ENCODE measurements at places on chromosomes 7 and 10.

DNA sequence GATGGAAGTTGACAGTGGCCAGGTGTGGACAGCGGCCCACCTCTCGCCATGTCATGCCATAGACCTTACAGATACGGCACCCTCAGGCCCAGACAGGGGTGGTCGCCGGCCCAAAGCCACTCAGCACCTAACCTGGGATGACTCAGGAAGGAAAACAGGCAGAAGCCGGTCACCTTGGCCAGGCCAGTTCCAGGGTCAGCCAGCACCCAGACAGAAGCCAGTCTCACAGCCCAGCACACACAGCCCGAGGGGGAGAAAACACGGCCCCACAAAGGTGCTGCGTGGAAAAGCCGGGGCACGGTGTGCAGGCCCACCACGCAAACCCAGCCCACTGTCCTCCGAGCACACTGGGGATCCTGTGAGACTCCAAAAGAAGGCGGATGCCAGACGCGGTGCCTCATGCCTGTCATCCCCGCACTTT, 95.2 kb upstream of the DNAAF5 start:
- DNase-seq = no peak

DNA sequence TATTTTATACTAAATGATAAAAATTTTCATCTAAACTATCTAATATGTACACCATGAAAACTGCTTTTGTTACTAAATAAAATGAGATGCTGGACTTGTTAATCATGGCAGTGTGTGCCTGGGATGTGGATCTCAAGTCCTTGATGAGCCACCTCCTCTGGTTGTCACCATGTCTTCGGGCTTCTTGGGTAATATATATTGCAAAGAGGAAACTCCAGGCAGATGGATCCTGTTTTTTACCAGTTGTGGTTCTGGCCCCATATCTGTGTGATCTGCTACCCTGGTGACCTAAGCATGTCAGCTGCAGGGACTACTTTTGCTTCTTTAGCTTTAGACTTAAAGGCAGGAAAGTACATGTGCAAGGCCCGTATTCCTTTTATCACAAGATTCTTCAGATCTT, 46.2 kb downstream of the TMEM60 start:
- DNase-seq = no peak

GRCh38 chr7:91660734-91661356, 219.7 kb downstream of the MTERF1 start:
- DNase-seq = no peak

GRCh38 chr10:68406815-68407548, at the start of gene RUFY2:
RUFY2 (minus strand) TSS chr10:68407277; CDS start chr10:68407189, 88 bp downstream.
- DNase-seq = no peak

GRCh38 chr10:12847361-12847975, 154.0 kb downstream of the CCDC3 start:
- DNase-seq = no peak

GRCh38 chr10:16117305-16117695, 257.0 kb upstream of the MINDY3 start:
- no peak for DNase-seq

- DNase-seq = no peak
Observed at GRCh38 chr7:90025771-90026170, 128.5 kb upstream of the STEAP1 start.

DNA sequence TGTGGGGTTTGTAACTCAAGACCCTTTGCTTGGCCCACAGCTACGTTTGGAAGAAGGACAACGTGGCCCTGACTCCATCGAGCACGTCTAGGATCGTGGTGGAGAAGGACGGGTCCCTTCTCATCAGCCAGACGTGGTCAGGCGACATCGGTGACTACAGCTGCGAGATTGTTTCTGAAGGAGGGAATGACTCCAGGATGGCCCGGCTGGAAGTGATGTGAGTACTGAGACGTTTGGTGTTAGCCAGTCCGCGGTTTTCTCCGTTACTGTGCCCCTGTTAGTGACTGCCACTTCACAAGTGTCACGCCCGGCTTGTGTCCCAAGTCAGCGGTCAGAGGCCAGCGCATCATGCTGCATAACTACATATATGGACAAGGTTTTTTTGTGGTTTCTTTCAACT, 673.3 kb downstream of the SDK1 start:
- DNase-seq = no peak

DNA sequence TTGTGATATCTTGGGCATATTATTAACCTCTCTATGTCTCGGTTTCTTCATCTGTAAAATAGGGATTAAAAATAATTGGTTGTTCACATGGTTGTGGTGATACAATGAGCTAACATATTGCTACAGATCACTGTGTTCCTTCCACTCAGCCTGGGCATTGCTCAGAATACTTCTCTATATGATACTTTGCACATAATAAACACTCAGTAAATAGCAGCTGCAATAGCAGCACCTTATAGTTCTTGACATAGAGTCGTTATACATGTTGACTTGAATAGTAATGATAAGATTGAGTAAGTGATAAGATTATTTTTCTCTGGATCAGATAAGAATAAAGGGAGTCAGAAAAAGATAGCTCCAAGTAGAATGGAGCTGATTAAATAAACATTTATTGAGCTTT, 42.3 kb downstream of the PTTG1IP2 start:
- DNase-seq = no peak

- DNase-seq = no peak
Observed at GRCh38 chr10:74058071-74058470, 60.2 kb downstream of the VCL start.

GRCh38 chr10:62817121-62817765, 1.1 kb upstream of the EGR2 start:
- no peak for DNase-seq

DNA sequence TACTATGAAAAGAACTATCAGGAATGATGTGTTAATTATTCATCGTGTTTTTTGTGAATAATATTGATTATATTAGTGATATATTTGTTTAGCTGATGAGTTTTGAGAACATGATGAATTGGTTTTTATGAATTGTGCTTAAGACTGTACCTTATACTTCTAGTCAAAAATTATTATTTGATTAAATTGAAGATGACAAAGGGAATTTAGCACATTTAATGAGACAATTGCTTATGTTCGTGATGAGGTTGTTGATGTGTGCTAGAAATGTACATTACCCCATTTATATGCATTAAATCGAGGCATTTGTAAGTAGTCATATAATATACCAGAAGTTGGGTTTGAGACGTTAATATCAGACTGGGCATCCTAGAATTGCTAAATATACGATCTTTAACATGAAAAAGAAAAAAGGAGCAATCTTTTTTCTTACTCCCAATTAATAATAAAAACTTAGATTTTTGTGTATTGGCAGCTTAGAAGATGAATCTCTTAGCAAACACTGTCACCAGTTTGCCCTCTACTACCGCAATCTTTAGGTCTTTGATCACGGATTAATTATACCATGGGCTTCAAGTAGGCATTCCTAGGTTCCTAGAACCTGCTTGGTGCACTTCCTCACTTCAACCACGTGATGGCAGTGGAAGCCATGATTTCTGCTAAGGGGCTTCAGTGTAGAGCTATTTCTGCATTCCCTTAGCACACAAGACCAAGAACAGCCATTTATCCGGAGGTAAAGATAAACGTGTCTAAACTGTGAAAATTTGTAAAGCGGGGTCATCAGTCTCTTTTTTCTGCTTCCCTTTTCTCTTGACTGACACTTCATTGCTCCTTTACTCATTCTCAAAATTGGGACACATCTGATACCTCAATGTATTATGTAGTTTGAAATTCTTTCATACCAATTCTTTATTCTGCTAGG, 1.6 kb downstream of the KLHDC10 start:
- peak; percentile 50 for DNase-seq

DNA sequence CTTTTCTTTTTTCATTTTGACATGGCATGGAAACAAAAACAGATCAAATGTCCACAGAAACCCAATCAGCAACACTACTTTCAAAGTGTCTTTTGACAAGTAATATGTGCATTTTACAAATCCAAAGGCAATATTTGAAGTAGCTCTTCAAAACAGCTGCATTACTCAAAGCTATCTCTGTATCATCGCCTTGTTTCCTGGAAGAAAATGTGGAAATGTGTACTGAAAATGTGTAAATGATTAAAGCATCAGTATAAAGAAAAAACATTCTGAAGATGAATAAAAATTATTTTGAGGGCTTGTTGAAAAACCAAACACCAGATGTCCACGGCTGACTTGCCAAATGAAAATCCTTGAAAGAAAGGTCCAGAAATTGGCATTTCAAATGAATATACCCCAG, 16.5 kb upstream of the ITGB8 start:
- no peak for DNase-seq

DNA sequence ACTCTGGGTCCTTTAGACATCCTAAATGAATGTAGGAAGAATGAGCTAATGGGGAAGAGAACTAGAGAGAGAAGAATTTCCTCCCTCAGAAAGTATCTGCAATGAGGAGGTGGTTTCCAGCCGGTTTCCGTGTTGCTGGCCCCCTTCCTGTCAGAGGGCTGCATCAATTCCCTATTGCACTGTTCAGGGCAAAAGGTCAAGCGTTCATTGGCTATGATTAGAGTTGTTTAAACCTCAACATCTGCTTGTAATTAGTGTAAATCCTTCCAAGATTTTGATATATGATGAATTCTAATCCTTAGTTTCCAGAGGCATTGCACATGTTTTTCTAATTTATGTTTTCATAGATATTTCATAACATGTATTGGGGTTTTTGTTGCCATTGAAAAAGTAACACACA, 107.3 kb upstream of the SGCE start:
- DNase-seq = no peak

GRCh38 chr7:102874166-102874829, 38.5 kb upstream of the LRRC17 start:
- DNase-seq = no peak

DNA sequence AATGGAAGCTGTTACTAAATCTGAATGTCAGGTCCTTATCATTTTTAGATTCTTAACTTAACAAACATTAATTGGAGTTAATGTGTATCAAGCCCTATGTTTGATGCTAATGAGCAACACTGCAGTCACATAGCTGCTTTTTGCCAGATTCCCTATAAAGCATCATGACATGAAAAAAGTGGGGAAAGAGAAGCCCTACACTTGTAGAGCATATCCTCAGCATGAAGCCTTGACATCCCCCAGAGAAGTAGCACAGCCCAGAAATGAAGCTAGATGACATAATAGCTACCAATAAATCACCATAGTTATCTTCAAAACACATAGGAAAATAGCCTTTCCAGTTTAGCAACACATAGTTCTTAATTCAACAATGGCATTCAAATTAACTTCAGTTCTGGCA, 49.2 kb upstream of the CDK1 start:
- no peak for DNase-seq

GRCh38 chr7:27123007-27123476, 7.5 kb downstream of the HOXA4 start:
- no peak for DNase-seq

GRCh38 chr7:4237296-4238235, 444.5 kb upstream of the FOXK1 start:
- no peak for DNase-seq

GRCh38 chr7:144386741-144387140, 16.8 kb downstream of the NOBOX start:
- DNase-seq = no peak

GRCh38 chr7:128361411-128362379, at the start of gene PRRT4:
PRRT4 (minus strand) TSS chr7:128361690.
- DNase-seq = no peak

- DNase-seq = no peak
Observed at GRCh38 chr10:6647811-6648526, 67.9 kb upstream of the PRKCQ start.

GRCh38 chr10:124657806-124658205, 86.4 kb downstream of the FAM53B start:
- no peak for DNase-seq

- DNase-seq = no peak
Observed at GRCh38 chr10:79178614-79179163, 109.9 kb downstream of the ZMIZ1 start.

- no peak for DNase-seq
Observed at GRCh38 chr10:45555795-45556194, 116.8 kb downstream of the ZFAND4 start.

Data from NCI-H187 treated with DMSO at 0.1 percent for 48 hours (cell line).